ENCODE measurements at places on chromosomes 1 and 21. TPM values are rescaled to one million over a fixed set of nuclear protein-coding genes. Genes with fewer than 3 reads are reported as not detected.

Gene CITED4
- total RNA-seq: 0.63 TPM

Gene HPDL
- total RNA-seq: 1.3 TPM

Gene HSF2BP
- 4.1 TPM for total RNA-seq

Gene CDKN2C
- total RNA-seq: 4.7 TPM

Gene FCRL5
- not detected for total RNA-seq

Gene LENEP
- total RNA-seq: 2.5 TPM

All from parietal lobe (tissue), 2 donors.